ENCODE measurements at places on chromosomes 4 and X. TPM values are rescaled to one million over a fixed set of nuclear protein-coding genes. Genes with fewer than 3 reads are reported as not detected.

The SLC9B1 gene
- total RNA-seq: 1.0 TPM

The BMX gene
- total RNA-seq: not detected

The STK26 gene
- 76.4 TPM for total RNA-seq

The TKTL1 gene
- total RNA-seq: 0.72 TPM

The SMARCAD1 gene
- 35.4 TPM for total RNA-seq

The NRK gene
- not detected for total RNA-seq

The RAB9B gene
- 0.60 TPM for total RNA-seq

The MTNR1A gene
- not detected for total RNA-seq

The IL1RAPL1 gene
- total RNA-seq: not detected

The PAGE3 gene
- not detected for total RNA-seq

The HEPH gene
- total RNA-seq: not detected

The CLNK gene
- 0.35 TPM for total RNA-seq

The TXK gene
- total RNA-seq: 14.2 TPM

GRCh38 chr4:134343656-134344055 is 142.1 kb upstream of the PABPC4L start:
- no peak for DNase-seq

DNA sequence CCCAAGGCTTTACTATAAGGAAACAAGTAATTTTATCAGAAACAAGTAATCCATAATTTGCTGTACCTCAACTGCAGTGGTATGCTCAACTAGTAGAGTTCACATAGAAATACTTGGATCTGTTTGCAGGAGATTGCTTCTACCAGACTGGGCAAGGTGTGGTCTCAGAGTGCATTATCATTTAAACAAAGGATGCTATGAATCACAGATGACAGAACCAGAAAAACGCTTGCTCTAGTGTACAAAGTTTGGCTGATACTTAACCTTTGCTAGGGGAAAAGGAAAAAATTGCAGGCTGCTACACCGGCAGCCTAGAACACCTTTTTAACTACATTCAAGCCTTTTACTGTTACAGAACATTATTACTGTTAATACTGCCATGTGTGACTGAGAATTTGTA is 97.1 kb downstream of the ENOX2 start:
- DNase-seq: no peak

DNA sequence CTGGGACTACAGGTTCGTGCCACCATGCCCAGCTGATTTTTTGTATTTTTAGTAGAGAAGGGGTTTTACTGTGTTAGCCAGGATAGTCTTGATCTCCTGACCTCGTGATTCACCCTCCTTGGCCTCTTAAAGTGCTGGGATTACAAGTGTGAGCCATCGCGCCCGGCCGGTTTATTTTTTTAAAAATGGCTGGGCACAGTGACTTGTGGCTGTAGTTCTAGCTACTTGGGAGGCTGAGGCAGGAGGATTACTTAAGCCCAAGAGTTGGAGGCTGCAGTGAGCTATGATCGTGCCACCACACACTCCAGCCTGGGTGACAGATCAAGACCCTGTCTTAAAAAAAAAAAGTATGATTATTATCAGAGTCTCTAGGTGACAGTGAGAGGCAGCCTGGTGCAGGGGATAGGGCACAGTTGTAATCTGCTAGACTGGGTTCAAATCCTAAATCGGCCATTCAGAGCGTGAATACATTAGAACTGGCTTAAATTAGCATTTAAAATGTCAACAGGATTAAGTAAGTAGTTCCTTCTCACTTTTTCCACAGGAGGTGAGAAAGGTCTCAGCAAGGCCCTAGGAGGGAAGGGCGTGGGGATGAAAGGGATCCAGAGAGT is 435 bp upstream of the MGST2 start:
- no peak for DNase-seq

GRCh38 chrX:45360571-45360970 is 159.9 kb upstream of the DIPK2B start:
- no peak for DNase-seq

DNA sequence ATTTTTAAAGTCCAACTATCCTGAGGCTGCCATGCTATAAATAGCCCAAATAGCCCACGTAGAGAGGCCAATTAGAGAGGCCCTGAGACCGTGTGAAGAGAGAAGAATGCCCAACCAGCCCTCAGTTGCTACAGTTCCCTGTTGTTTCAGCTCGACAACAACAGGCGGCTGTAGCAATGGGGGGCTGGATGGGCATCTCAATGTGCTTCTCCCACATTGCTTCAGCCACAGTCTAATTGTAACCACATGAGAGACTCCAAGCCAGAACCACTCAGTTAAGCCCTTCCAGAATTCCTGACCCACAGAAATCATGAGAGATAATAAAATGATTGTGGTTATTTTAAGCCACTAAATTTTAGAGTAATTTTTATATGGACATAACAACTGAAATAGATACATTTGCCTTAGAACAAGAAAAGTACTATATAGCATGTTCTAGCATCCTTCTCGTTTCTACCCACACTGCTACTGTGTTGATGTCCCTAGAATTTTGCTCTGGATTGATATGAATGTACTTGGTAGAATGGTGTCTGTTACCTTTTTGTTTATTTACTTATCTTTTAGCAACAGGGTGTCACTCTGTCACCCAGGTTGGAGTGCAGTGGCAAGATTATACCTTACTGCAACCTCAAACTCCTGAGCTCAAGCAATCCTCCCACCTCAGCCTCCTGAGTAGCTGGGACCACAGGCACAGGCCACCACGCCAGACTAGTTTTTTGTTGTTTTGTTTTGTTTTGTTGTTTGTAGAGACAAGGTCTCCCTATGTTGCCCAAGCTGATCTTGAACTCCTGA is 436.4 kb downstream of the BCOR start:
- DNase-seq: no peak

DNA sequence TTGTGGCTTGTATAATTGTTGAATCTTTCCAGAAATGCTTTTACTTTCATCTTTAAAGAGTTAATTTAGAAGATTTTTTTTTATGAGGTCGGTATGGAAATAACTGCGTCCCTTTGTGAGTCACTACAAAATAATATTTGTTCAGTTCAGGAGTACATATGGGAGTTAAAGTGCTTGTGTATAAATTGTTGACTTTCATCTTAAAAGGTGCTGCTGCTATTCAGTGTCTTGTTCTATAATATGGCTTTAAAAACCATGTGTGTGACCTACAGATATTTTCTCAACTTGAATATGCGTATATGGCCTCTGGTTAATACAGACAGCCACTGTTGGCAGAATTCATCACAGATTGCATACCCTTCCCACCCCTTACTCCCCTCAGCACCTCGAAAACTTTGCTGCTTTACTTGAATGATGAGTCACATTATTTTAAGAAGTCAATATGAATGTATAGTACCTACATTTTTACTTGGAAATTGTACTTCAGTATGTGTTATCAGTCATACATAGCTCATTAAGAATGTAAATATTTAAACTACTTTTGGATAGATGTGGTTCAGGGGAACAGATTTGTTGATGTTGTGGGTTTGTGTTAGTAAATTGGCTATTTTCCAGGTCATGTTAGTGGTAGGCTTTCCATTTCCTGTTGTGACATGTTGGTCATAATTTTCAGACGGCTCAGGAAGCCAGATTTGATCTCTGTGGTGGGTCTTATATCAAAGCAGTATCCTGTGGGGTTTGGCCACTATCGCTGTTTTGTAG is 1.5 kb downstream of the CLCN3 start:
- DNase-seq: no peak

GRCh38 chr4:22552812-22553211 is 36.9 kb upstream of the ADGRA3 start:
- DNase-seq: no peak

DNA sequence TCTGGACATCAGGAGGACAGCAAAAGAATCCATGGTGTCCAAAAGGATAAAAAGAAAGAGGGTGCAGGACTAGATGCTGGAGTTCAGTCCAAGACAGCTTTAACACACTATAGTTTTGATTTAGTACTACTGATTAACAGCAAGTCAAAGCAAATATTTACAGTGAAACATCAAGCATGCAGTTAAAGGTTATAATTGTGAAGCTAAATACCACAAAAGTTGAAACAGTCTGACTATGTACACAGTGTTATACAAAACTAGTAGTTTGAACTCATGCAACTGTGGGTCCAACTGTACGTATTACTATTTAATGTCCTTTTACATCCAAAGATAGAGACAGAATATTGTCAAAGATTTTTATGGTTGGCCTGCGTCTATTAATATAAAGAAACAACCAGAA is 57.6 kb downstream of the CHIC2 start:
- DNase-seq: no peak

- no peak for DNase-seq
Measured at GRCh38 chr4:3651267-3651845, 114.8 kb upstream of the ADRA2C start.

DNA sequence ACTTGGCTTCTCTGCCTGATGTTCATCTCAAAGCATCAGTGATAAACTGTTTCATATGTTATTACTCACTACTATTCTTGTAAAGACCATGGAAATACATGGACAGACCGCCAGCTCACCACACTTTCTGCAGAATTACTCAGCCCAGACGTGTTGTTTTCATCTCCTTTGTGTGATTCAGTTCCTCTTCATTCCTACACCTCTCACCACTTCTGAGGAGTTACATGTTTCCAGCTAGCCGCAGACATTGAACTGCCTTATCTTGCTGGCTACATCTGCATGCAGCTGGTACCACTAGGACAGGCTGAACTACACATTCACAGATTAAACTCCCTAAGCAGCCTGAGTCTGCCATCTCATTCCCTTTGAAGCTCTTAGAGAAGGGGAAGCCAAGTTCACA is 443.2 kb upstream of the FGF16 start:
- peak; percentile 38 for DNase-seq

- no peak for DNase-seq
Measured at GRCh38 chrX:107567370-107567769, 60.9 kb upstream of the PRPS1 start.

DNA sequence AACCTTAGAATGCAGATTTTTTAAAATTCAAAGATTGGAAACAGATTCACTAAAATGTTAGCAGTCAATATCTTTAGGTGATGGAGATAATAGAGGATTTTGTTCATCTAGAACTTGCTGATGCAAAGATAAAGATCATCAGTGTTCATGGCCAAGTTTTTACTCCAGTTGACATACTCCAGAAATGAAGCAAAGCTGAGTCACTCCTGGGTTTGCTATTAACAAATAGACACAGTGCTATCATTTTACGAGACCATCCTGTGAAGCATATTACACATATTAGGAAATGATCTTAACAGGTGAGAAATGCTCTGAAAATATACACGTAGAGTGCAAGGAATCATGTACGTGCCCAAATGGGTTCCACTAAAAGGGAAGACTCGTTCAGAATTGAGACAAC is 170.6 kb upstream of the FAM9B start:
- no peak for DNase-seq

- DNase-seq: no peak
Measured at GRCh38 chrX:39137363-39137954, 336.2 kb downstream of the MID1IP1 start.

DNA sequence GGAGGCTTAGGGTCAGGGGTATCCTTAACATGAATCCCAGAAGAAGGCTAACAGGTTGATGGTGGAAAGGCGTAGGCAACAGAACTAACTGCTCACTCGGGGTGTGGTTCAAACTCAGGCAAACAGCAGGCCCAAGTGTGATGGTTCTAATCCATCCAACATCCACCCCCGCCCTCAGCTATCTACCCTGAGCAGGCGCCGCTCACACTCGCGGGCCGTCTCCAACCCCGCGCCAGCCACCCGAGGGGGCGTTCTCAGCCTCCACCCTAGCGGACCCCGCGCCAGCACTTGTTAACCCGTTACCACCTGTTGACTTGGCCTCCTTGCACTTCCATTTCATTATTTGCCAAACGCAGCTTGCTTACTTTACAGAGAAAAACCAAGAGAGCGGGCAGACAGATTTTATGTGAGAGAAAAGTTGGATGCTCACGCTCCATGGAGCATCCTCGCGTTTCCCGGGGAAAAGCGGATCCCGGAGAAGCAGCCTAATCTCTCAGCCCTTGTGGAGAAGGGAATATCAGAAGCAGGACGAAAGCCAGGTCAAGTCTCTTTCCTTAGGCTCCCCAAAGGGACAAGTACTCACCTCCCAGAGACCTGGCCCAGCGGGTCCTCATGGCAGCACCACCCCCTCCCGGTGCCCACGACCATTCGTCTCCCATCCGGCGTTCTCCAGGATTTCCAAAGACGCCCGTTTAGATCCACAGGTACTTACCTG is 773 bp downstream of the SNCA start:
- no peak for DNase-seq

GRCh38 chrX:38236901-38237615 is 16.4 kb upstream of the SRPX start:
- DNase-seq: no peak

DNA sequence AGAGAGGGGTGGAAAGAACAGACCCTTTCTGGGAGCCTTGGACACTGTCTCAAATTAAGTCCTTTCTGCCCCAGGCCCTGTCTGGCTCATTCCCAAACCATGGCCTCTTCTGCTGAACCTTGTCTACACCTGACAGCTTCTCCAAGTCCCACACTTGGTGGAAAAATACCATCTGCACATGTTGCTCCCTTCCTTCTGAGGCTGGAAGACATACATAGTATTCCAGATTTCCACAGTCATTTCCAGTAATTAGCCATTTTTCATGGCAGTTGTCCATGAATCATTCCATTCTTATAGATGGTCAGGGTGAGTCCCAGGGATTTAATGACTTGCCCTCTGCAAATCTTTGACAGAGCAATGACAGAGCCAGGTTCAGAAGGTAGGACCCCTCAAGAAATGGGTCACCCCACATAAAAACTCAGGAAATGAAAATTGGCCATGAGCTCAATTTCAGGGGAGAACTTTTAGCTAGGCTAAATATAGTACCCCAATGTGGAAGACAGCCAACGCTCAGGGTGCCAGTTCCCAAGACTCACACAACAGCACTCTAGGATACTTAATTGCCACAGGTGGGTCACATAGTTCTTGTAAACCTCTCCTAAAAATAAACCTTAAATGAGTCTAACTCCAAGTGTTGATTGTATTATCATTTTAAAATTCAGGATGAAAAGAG is 16.2 kb upstream of the DAPP1 start:
- no peak for DNase-seq

- no peak for DNase-seq
Measured at GRCh38 chr4:40180356-40180755, 16.5 kb upstream of the RHOH start.

- DNase-seq: no peak
Measured at GRCh38 chrX:19670854-19671620, 155.7 kb upstream of the MAP3K15 start.

DNA sequence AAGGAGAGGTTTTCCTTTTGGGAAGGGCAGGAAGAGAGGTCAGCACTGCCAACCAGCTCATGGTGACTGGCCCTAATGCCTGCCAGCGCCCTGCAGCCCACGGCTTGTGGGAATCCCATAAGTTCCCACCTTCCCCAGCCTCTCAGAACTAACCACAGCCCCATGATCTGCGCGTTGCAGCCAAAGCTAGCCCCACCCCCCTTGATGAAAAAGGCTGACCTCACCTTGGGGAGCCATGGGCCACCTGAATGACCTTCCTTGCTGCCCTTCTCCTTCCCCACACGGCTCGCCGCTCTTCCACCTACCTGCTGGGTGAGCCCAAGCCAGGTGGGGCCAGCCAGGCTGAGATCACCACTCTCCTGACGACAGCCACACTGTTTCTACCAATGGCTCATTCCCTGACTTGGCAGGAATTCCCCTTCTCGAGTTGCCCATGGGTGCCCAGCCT is 3.9 kb upstream of the ELF4 start:
- no peak for DNase-seq

GRCh38 chrX:13692771-13693231 is 3.9 kb downstream of the RAB9A start:
- DNase-seq: no peak

- no peak for DNase-seq
Measured at GRCh38 chr4:1192493-1193205, 20.3 kb upstream of the SPON2 start.

Data from activated naive CD8-positive, alpha-beta T cell treated with anti-CD3 and anti-CD28 coated beads for 36 hours (primary cell).